ENCODE measurements at places on chromosomes 12 and 14.
A peak's percentile ranks its signal among the peaks of the same experiment; 100 is the strongest.

DNA sequence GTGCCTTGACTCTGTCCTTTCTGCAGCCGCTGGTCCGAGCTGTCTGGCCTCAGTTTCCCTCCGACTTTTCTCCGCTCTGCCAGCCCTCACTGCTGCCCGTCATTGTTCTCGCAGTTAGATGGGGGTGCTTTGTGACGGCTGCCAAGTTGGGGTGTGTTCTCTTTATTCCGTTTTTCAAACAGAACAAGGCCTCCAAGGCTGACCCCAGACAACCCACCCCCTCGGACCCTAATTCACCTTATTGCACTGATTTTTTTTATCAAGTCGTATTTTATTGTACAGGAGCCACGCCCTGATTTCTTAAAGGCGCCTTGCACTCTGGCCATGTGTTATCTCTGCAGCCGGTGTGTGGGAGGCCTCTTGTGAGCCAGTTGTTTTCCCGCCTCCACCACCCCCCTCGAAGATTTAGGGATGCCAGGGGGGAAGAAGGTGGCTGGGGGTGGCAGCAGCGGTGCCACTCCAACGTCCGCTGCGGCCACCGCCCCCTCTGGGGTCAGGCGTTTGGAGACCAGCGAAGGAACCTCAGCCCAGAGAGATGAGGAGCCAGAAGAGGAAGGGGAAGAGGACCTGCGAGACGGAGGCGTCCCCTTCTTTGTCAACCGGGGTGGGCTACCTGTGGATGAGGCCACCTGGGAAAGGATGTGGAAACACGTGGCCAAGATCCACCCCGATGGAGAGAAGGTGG lies 1.3 kb downstream of the VASH1 start:
- DNase-seq = no peak

DNA sequence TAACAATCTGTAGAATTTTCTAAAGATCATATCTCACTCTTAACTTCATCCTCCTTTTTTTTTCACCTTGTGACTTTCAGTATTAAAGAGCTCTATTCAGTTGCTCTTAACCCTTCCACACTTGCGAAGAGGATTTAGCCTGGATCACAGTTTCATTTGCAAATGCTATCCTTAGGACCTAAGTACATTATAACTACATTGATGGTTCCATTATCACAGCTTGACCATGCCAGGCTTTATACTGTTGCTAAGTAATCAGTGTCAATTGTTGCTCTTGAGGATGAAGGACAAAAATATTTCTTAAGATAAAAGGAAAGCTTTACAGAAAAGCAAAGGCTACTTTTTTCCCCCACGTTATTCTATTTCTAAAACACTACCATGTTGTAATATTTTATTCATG lies 122.2 kb downstream of the PDZRN4 start:
- DNase-seq = no peak

DNA sequence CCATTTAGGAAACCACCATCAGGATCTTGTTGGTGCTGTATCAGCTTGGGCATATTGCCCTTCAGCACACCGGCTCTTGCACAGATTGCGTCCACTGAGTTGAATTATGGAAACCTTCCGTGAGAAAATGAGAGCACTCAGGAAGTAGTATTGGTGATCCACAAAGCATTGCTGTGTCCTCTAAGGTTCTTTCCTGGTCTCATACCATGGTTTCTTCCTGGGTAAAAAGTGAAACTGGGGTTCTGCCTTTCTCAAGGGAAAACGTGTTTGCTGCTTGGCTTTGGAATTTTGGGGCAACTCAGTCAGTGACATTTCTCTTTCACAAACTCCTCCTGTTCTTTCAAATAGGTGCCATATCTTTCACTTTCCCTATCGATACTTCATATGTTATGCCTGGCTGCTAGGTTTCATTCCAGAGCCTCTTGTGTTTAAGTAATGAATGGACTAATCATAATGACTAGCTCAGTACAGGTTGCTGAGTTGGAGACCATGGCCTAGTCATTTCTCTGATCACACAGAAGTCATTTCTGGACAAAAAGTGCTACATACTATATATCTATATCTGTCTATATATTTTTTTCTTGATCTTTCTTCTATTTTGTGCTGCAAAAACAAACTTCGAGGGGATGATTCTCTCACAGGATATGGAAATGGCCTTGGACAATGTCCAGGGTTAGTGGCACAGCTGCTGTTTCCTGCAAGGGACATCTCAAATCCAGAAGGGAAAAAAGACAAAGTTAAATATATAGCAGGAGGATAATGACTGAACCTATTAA lies 423.4 kb downstream of the ZFP36L1 start:
- no peak for DNase-seq

DNA sequence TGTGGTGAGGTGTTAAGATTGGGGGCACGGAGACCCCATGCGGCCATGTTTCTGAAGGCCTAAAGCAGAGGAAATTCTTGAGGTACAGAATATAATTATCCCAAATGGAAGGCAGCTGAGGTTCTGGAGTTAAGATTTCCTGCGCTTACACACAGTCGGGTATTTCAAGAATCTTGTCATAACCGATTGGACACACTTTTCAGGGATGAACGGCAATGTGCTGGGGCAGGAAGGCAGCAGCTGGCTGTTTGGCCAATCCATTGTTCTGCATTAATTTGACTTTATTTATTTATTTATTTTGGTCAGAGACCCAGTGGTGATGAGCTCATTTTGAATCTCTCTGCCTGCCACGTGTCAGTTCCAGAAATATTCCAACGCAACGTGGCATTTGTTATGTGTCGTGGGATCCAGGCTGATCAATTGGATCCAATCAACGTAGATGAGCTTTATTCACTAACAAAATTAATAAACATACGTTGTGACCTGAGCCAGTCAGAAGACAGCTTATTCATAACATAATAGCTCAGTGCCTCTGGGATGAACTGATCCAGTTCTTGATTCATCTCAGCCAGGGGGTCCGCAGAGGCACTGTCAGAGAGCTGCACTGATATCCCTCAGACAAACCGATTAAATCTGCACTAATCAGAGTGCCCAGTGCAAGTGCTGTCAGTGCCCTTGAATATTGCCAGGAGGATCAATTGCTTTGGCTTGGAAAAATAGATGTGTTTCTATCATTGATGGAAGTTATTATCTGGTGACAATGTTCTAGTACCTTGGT lies 181.0 kb downstream of the KTN1 start:
- no peak for DNase-seq

GRCh38 chr12:31591380-31591901 lies 505 bp upstream of the DENND5B start:
- DNase-seq = no peak

DNA sequence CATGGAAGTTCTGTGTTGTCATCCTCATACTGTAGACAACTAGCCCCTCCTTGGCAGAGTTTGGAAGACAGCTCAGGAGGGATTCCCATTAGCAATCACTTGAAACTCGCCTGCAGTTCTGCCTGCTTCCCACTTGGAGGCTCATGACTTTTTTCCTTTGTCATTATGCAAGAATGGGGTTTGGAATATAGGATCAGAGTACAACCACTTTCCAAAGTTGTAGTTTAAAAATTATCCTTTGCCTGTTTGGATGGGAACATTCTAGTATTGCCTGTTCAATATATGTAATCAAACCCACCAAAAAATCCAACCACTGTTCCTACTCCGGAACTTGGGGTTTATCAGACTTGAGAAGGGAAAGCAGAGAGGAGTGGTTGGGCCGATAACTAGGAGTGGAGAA lies 2.1 kb upstream of the GPD1 start:
- DNase-seq = no peak

GRCh38 chr14:68160779-68161546 lies 341.4 kb downstream of the RAD51B start:
- DNase-seq = no peak

- DNase-seq = no peak
These were observed 121.2 kb downstream of the ZNF664 start for GRCh38 chr12:124094188-124094587.

DNA sequence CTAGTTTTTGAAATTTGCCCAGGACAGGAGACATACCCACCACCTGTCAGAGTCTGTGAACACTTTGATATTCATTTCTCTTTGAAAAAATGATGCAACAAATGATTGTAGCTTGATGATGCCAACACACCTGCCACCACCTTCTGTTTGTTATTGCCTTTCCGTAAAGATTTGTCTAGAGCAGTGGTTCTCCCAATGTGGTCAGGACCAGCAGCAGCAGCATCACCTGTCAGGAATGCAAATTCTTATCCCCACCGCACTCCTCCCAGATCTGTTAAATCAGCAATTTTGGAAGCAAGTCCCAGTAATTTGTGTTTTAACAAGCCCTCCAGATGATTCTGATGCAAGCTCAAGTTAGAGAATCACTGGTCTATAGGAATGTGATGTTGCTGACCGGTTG lies 9.9 kb downstream of the CCDC175 start:
- DNase-seq = peak; percentile 25

DNA sequence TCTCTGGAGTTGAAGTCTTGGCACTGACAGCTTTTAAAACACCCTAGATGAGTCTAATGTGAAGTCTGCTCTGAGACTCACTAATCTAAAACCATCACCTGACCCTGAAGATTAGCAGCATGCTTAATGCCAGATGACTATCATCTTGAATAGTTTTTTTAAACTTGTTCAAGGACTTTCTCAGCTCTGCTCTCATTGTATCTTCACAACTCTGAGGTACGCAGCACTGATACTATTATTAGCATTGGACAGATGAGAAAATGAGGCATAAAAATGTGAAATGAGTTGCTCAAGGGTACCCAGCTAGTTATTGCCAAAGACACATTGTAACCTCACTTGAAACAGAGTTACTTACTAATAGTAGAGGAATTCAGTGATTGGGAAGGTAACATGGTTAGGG lies 4.8 kb downstream of the SLC38A1 start:
- DNase-seq = no peak

DNA sequence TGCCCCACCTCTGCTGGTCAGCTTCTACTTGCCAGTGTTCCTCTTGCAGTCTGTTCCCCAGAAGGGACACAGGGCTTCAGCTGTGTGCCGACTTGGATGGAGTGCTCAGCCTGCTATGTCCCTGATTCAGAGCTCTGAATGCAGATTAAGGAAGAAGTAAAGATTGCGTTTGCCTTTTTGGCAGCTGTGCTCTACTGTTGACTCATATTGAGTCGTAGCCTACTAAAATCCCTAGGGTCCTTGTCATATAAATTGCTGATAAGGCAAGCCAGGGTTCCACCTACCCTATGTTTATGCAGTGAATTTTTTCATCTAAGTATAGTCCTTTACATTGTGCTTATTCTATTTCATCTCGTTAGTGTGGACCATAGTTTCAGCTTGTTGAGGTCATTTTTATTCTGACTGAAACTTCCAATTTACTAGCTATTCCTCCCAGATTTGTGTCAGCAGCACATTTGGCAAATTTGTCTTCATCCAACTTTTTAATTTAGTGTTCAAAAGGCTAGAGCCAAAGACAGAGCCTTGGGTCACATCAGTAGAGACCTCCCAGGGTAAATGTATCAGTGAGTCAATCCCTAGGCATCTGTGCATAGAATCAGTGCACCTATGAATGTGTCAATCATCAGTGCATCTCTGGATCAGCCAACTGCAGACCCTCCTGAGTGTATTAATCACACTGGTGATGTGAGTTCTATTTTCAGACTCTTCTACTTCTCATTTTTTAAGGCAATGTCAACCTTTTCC lies 31.9 kb downstream of the CACNA1C start:
- no peak for DNase-seq

DNA sequence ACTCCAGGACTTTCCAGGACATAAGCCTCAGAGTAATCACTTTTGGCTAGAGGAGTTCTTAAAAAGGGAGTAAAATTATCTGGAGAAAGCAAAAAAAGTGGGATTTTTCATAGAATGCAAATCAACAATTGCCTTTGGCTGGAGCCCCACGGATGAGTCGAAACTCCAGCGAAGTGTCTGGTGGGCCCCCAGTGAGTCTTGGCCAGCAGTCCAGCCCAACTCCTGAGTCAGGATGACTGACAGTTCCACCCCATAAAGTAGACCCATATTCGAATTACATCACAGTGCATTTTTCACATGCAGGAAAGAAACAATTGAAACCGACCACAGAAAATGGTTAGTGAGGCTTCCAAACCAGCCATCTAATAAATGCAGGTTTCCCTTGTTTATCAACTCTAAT lies 265.7 kb downstream of the BCL11B start:
- DNase-seq = no peak

DNA sequence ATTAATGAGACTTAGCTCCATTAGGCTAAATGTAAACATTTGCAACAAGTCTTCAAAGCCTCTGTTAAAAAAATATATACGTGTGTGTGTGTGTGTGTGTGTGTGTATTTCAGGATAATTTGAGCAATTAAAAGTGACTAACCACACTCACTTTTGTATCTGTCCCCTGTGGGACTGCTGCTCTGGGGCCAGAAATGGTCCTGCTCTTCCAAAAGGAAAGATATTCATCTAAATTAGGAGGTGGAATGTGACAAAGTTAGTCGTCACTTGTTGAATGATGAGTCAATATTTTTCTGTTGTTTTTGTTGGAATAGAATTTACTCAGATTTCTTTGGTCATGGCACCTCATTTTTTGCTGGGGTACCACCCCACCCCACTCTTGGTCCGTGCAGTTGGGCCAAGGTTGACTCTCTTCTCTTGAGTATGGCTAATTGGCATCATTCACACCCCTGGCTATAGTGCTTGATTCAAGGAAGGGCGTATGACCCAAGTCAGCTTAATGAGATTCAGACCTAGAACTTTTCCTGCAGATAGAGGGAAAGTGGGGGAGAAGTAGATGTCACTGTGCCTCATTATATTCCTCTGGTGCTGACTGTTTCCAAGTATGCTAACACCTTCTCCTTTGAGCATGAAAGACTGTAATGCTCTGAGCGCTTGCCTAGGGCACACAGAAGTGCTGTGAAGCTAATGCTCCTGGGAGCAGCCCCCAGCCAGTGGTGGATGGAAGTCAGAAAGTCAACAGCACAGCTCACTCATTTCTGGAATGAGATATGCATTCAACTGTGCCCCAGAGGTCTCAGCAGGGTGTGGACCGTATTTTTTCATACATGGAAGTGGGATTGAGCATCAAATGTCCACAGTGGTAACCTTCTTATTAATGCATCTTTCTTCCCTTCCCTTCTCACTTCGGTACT lies 577.0 kb upstream of the TBX3 start:
- DNase-seq = no peak

DNA sequence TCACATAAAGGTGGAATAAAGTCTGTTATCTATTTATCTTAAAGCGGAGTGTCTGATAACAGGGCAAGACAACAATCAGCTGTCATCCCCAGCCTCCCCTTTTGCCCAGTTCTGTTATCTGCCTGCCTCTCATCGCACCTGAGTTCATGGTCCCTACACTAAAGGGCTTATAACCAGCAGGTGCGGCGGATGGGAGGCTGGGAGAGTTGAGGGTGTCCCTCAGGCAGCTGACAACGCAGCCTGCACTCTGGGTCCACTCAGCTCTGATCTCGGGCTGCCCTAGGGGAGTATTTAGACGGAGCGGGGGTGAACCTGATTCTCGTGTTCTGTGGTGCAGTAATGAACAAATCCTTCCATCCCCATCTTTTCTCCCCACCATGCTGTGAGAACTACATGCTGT lies 34.0 kb upstream of the JDP2 start:
- no peak for DNase-seq

DNA sequence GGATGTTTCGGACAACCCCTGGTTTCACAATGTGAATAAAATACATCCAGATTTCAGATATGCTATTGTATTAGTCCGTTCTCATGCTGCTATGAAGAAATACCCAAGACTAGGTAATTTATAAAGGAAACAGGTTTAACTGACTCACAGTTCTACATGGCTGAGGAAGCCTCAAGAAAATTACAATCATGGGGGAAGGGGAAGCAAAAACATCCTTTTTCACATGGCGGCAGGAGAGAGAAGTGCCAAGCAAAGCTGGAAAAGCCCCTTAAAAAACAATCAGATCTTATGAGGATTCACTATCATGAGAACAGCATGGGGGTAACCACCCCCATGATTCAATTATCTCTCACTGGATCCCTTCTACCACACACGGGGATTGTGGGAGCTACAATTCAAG lies 451.7 kb downstream of the MDGA2 start:
- no peak for DNase-seq
